ENCODE measurements at places on chromosomes 16 and 17.

DNA sequence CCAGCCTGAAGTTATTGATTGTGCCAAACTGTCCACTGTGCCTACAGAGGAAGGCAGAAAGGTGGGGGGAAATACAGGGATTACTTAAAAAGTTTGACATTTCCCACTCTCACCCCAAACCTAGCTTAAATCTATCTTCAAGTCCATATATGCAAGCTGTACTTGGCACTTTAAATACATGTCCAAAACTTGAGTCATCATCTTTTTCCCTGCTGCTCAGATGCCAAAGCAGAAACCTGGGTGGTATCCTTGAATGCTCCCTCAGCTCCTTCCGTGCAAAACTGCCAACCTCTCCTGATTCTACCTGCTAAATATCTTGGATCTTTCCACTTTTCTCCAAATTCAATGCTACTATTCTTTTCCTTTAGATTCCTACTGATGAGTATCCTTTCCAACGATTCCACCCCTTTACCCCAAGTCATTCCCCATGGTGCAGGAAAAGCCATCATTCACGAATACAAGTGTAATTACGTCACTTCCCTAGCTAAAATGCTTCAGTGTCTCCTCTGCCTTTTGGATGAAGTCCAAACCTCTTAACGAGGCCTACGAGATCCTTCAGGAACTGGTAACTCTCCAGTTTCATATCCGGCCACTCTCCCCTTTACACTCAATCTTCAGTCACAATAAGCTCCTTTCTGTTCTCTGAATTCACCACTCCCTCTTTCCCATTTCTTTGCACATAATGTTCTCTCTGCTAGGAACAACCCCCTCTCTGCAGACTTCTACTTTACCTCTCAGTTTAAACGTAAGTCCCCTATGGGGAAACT lies 9.3 kb downstream of the BECN1 start:
- no peak for DNase-seq

DNA sequence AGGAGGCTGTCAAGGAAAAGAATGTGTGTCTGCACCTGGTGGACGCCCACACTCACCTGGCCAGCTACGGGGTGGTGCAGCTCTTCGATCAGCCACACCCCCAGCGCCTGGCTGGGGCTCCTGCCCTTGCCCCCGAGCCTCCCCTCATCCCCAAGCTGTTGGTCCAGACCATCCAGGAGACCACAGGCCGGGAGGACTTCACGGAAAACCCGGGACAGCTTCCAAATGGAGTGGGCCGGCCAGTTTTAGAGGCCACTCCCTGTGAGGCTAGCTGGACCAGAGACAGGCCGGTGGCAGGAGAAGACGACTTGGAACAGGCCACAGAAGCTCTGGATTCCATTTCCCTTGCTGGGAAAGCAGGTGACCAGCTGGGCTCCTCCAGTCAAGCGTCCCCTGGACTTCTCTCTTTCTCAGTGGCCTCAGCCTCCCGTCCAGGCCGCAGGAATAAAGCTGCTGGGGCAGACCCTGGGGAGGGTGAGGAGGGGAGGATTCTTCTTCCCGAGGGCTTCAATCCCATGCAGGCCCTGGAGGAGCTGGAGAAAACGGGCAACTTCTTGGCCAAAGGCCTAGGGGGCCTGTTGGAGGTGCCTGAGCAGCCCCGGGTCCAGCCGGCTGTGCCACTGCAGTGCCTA lies 2.2 kb downstream of the WDR81 start:
- no peak for DNase-seq

- DNase-seq, result no peak
These were observed 401.3 kb downstream of the ZFHX3 start for GRCh38 chr16:72646615-72647014.

DNA sequence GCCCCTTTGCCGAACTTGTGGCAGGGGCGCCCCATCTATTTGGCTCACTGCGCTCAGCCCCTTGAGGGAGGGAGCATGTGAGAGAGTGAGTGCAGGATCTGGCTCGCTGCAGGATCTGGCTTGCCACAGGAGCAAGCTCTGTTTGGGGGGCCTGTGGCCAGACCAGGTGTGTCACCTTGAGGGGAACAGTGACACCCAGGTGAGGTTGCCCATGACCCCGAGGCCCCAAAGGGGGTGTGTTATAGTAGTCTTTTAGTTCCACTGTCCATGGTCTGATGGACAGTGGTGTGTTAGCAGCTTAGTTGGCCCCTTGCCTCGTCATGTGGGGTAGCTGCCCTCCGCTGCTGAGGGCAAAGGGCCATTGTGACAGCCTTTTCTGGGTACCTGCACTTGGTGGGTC lies 41.6 kb downstream of the CCDC42 start:
- no peak for DNase-seq

DNA sequence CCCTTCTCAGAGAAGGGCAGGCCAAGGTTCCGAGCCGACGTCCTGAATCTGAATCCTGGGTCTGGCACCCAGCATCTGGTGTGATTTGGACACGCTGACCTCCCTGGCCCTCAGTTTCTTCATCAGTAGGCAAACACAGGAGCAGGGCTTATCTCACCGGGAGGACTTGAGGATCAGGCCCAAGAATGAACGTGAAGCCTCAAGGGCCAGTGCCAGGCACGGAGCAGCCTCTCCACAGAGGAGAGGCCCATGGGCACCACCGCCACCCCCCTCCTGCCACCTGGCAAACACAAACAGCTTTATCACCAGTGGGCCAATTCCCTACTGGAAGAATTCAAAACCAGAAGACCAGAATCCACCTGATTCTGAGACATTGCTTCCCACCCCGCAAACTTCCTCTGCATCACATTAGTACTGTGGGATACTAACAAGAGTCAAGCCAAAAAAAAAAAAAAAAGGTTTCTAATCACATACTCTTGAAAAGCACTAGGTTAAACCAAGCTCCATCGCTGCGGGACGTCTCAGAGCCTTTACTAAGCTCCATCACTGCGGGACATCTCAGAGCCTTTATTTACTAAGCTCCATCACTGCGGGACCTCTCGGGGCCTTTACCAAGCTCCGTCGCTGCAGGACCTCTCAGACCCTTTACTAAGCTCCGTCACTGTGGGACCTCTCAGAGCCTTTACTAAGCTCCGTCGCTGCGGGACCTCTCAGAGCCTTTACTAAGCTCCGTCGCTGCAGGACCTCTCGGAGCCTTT lies 68.0 kb upstream of the DOC2B start:
- no peak for DNase-seq

DNA sequence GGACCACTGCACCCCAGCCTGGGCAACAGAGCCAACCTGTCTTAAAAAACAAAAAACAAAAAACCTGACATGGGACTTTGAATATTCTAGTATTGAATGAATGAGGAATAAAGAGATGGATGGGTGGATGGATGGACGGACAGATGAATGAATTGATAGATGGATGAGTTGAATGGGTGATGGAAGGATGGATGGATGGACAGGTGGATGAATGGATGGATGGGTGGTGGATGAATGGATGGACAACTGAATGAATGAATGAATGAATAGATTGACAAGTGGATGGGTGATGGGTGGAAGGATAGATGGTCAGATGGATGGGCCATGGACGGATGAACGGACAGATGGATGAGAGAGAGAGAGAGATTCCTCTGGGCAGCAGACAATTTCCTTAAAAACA lies 22.8 kb upstream of the CEP20 start:
- DNase-seq, result no peak

DNA sequence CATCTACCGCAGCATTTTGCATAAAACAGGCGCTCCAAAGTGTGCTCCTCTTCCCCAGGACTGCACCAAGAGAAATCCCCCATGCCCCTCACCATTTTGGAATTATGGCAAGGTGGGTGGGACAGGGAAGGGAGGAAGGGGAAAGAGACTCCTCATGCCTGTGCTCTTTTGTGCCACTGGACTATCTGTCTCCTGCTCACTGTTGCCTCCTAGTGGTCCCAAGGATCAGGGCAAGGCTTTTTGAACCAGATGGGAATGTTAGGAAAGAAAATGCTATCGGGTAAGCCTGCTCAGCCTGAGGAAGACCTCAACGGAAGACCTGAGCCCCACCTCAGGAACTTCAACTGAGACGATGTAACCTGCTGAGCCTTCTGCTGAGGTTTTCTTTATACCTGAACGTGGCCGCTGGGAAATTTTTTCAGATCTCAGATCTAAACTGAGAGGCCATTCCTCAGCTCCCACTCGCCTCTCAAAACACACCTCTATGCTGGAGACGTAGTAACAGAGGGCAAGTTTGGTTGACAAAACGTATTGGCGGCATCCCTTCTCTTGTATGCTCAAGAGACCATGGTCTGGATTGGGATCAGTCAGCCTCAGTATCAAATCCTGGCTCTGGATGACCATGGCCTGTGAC lies 58.3 kb downstream of the SPACA3 start:
- DNase-seq, result no peak

DNA sequence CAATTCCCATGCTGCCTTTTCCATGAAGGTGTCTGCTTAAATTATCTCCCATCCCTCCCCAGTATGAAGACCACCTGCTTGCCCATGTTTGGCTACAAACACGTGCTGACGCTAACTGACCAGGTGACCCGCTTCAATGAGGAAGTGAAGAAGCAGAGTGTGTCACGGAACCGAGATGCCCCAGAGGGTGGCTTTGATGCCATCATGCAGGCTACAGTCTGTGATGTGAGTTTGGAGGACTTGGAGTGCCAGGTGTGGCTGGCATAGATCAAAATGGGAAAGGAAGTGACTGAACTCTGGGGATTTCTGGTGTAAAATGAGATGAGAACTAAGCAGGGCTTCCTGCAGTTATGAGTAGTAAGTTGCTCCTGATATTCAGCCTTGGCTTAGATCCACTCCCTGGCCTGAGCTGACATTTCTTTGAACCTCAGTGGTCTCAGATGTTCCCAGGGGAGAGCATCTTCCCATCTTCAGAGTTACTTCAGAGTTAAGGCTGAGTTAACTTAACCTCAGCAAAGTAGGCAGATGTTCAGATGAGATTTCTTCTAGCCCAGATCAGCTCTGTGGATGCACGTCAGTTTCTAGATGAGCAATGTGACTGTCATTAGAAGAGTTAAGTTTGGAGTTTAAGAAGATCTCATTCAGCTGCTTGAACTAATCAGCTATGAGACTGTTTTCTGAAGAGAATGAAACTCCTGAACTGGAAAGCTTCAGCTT lies 32.7 kb downstream of the ITGB3 start:
- no peak for DNase-seq

DNA sequence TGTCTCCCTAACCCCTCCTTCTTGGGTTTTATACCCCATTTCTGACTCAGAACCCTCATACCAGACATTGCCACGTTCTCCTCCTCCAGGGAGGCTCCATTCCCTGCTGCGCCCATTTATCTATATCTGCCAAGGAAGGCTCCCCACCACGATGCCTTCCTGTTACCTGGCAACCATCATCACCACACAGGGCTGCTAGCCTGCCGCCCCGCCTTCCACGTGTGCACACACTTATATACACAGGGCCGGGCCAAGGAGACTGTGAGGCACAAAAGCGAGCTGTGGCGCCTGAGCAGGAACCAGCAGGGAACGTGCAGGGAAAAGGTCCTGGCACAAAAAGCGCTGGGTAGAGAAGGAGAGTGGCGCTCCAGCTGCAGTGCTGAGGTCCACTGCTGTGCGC lies 261.8 kb downstream of the CBLN1 start:
- DNase-seq, result no peak

- DNase-seq, result no peak
These were observed 67.6 kb upstream of the CACNG5 start for GRCh38 chr17:66767154-66767933.

GRCh38 chr17:2171702-2172076 lies 116.8 kb downstream of the HIC1 start:
- DNase-seq, result no peak

GRCh38 chr16:351804-352520 lies 561 bp downstream of the AXIN1 start:
- DNase-seq, result no peak

- no peak for DNase-seq
These were observed 18.6 kb downstream of the FLOT2 start for GRCh38 chr17:28878981-28879380.

GRCh38 chr17:61399131-61400065 lies at the start of gene TBX2:
TBX2 (plus strand) TSS chr17:61399843; CDS start chr17:61400177, 334 bp downstream.
- no peak for DNase-seq

GRCh38 chr17:40402668-40403067 lies 15.0 kb downstream of the TOP2A start:
- no peak for DNase-seq

GRCh38 chr16:82481455-82481854 lies 145.3 kb upstream of the CDH13 start:
- no peak for DNase-seq

GRCh38 chr16:51175081-51175480 lies 24.0 kb upstream of the SALL1 start:
- no peak for DNase-seq

DNA sequence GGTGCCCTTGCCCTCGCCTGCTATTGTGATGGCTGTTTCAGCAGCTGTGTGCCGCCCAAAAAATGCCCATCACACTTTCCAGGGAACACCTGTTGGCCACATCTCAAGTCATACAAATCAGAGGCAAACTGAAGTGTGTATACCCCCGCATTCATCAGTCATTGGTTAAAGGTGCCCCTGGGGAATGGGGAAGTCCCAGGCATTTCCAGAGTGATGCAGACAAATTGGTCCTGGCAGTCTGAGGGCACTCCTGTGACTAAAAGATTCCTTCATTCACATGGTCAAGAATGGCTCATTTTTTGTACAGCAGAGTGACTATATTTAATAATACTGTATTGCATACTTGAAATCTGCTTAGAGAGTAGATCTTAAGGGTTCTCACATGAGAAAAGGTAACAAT lies 102.9 kb upstream of the TMEM97 start:
- no peak for DNase-seq

DNA sequence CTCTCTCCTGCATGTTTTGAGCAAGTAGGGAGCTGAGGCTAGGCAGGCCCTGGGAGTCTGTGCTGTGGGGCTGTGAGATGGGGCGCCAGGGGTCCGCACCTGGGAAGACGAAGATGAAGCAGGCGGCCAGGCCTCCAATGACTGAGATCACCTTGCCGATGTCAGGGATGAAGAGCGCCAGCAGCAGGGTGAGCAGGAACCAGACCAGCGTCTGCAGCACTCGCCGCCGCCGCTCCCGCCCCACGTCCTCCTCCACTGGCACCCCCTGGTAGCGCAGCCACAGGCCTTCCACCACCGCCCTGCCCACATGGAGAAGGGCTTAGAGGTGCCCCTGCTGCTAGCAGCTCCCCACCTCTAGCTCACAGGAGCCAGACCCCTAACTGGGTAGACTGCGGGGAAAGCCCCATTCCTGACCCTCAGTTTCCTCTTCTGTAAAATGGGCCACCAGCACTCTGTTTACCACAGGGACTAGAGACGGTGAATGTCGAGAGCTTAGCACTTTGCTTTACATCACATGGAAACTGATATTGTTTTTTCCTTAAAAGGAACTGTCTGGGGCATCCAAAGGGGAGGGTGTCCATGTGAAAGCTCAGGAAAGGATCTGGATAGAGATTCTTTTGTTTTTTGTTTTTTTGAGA lies 13.5 kb downstream of the SLC38A7 start:
- no peak for DNase-seq

- DNase-seq, result no peak
These were observed 17.8 kb downstream of the MBTPS1 start for GRCh38 chr16:84098939-84099338.
